ENCODE measurements at places on chromosomes 12 and 14.

GRCh38 chr14:70753518-70753953 is 55.8 kb downstream of the MAP3K9 start:
- DNase-seq, result no peak
- H3K27ac ChIP-seq, result peak overlapping the region; percentile 74
- H3K36me3 ChIP-seq, result no peaks in the 10 kb centered on the region
- no peak overlapping the region for H3K4me3 ChIP-seq

- peak overlapping the region; percentile 42 for H3K27ac ChIP-seq
- H3K36me3 ChIP-seq, result no peaks in the 10 kb centered on the region
- DNase-seq, result no peak
- no peaks in the 10 kb centered on the region for H3K27me3 ChIP-seq
Measured at GRCh38 chr12:52010152-52010622, 3.4 kb downstream of the TAMALIN start.

DNA sequence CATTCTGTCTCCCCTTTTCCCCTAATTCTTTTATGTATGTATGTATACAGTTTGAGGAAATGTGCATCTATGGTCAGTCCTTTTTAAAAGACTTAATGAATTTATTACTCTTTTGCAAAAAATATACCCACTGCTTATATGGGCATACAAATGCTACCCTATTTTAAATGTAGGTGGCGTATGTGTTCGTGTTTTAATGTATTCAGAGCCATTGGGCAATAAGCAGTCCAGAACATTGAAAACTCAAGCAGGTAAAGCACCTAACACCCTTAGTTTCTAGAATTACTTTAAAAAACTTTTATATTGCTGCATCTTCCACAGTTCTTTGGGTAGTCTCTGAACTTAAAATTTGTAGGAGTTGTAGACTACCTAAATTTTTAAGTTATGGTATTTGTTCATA is 42.6 kb upstream of the A2ML1 start:
- no peak overlapping the region for H3K4me3 ChIP-seq
- no peaks in the 10 kb centered on the region for H3K36me3 ChIP-seq
- no peak overlapping the region for H3K27ac ChIP-seq
- DNase-seq, result no peak

GRCh38 chr14:97010491-97011160 is 213.4 kb downstream of the VRK1 start:
- DNase-seq, result no peak
- no peaks in the 10 kb centered on the region for H3K4me1 ChIP-seq
- no peaks in the 10 kb centered on the region for H3K36me3 ChIP-seq
- peaks cover 4% of the 10 kb centered on the region for H3K27me3 ChIP-seq

DNA sequence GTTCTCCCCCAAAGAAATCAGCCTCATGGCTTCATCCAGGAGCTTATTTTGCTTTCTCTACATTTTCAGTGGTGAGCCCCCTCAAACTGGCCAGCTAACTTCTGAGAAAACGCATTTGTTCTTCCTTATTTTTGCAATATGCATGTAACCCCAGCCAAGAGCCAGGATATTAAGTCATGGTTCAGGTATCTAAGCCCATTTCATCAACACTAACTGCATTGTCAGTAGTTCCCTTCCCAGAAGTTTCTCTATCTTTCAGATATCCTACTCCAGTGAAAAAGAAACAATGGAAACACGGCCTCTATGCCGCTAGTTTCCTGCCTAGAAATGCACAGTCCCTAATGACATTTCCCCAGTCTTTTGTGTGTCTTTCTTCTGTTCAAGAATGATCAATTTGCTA is 102.8 kb upstream of the RASSF8 start:
- no peak overlapping the region for H3K4me3 ChIP-seq
- peaks cover 8% of the 10 kb centered on the region for H3K4me1 ChIP-seq
- H3K36me3 ChIP-seq, result no peaks in the 10 kb centered on the region
- DNase-seq, result no peak
- H3K27ac ChIP-seq, result no peak overlapping the region

GRCh38 chr12:6768437-6768914 is 2.3 kb downstream of the PTMS start:
- DNase-seq, result no peak
- H3K4me1 ChIP-seq, result peaks cover 52% of the 10 kb centered on the region
- H3K4me3 ChIP-seq, result peak overlapping the region; percentile 97
- peak overlapping the region; percentile 88 for H3K27ac ChIP-seq
- no peaks in the 10 kb centered on the region for H3K27me3 ChIP-seq

- no peak overlapping the region for H3K4me3 ChIP-seq
- H3K27me3 ChIP-seq, result no peaks in the 10 kb centered on the region
- H3K27ac ChIP-seq, result no peak overlapping the region
Measured at GRCh38 chr12:1044696-1045095, 53.7 kb downstream of the ERC1 start.

DNA sequence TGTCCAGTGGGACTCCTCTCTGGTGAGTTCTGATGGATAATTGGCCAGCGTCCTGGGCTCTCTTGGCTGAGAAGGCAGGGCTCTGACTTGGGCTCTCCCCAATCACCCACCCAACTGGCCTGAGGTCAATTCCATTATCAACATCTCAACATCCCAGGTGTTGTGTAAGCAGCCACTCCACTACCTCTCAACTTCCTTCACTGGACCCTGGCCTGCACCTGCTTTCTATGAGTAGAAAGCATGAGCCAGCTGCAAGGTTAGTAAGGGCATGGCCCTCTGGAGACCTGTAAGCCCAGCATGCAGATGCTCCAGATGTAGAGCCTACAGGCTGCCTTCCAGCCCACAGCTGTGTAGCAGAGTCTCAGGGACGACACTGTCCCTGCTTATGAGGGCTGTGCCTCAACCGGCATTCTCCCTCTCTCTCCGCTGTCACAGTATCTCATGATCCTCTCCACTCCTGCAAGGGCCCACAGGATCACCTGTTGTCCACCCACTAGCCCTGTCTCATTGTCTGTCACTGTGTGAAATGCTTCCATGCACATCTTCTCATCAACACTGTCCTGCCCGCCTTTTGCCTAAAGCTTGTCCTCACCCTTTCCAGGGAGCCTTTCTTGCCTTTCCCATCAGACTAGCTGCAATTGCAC is 5.4 kb upstream of the KRT81 start:
- no peaks in the 10 kb centered on the region for H3K36me3 ChIP-seq
- DNase-seq, result no peak
- no peaks in the 10 kb centered on the region for H3K4me1 ChIP-seq
- H3K27ac ChIP-seq, result no peak overlapping the region
- H3K27me3 ChIP-seq, result peaks cover 3% of the 10 kb centered on the region

GRCh38 chr12:131011165-131012079 is 57.7 kb downstream of the ADGRD1 start:
- H3K27me3 ChIP-seq, result no peaks in the 10 kb centered on the region
- no peaks in the 10 kb centered on the region for H3K36me3 ChIP-seq
- H3K4me1 ChIP-seq, result peaks cover 30% of the 10 kb centered on the region

DNA sequence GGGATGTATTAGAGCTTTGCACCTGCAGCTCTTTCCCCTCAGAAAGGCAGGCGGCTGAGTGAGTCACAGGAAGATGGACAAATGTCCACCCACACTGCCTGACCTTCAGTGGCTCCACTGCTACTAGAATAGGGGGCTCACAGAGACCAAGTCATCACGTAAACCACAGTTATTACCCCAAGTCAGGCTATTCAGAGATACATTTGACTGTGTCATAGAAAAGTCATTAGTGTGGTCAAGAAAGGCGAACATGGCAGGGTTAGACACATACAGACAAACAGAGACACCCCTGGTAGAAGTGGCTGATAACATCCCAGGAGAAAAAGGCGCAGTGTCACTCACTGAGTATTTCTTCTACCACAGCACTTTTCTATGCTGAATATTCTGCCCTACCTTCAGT is 36.0 kb downstream of the GCH1 start:
- H3K4me1 ChIP-seq, result peaks cover 13% of the 10 kb centered on the region
- no peak overlapping the region for H3K4me3 ChIP-seq
- H3K36me3 ChIP-seq, result no peaks in the 10 kb centered on the region
- H3K27ac ChIP-seq, result no peak overlapping the region
- no peaks in the 10 kb centered on the region for H3K27me3 ChIP-seq

DNA sequence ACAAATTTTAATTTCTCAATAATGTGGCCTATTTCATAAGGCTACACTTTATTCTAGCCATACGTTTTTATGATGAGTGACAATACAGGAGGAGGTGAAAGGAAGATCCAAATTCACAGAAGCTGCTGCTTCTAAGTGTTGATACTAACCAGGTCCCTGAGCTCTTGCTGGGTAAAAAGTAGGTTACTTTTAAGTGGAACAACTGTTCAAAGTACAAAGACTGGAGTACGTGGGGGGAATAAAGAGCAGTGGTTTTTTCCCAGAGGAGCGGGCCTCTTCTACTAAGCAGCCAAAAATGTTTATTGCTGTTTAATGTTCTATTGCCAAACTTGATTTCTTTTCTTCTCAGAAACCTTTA is 301.8 kb downstream of the AEBP2 start:
- H3K36me3 ChIP-seq, result no peaks in the 10 kb centered on the region
- no peaks in the 10 kb centered on the region for H3K27me3 ChIP-seq
- no peak overlapping the region for H3K27ac ChIP-seq
- DNase-seq, result no peak
- no peaks in the 10 kb centered on the region for H3K4me1 ChIP-seq
- H3K4me3 ChIP-seq, result no peak overlapping the region

DNA sequence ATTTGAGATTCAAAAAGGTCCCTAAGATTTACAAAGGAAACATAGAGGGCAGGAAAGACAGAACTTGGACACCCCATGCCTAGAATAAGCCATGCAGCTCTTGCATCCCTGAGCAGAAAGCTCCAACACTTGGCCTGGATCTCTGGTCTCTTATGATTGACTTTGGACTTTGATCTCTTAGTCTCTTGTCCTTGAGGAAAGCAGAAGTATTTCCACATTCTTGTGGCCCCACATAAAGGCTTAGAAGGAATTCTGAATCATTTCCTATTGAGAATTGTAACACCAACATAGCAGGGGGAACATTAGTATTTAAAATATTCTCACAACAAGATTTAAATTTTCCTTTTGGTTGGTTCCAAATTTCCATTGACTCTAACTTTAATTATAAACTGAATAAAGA is 283.7 kb upstream of the PRKD1 start:
- no peaks in the 10 kb centered on the region for H3K4me1 ChIP-seq
- no peaks in the 10 kb centered on the region for H3K27me3 ChIP-seq
- no peak overlapping the region for H3K27ac ChIP-seq
- no peak overlapping the region for H3K4me3 ChIP-seq
- DNase-seq, result no peak

GRCh38 chr14:31879661-31880348 is 197.3 kb upstream of the ARHGAP5 start:
- no peak overlapping the region for H3K27ac ChIP-seq
- no peaks in the 10 kb centered on the region for H3K27me3 ChIP-seq
- no peaks in the 10 kb centered on the region for H3K4me1 ChIP-seq
- no peak for DNase-seq
- no peaks in the 10 kb centered on the region for H3K36me3 ChIP-seq
- no peak overlapping the region for H3K4me3 ChIP-seq

GRCh38 chr14:29278301-29279263 is 512.0 kb downstream of the FOXG1 start:
- H3K27me3 ChIP-seq, result no peaks in the 10 kb centered on the region
- H3K36me3 ChIP-seq, result no peaks in the 10 kb centered on the region
- no peak overlapping the region for H3K27ac ChIP-seq
- H3K4me1 ChIP-seq, result no peaks in the 10 kb centered on the region
- H3K4me3 ChIP-seq, result no peak overlapping the region
- DNase-seq, result no peak

DNA sequence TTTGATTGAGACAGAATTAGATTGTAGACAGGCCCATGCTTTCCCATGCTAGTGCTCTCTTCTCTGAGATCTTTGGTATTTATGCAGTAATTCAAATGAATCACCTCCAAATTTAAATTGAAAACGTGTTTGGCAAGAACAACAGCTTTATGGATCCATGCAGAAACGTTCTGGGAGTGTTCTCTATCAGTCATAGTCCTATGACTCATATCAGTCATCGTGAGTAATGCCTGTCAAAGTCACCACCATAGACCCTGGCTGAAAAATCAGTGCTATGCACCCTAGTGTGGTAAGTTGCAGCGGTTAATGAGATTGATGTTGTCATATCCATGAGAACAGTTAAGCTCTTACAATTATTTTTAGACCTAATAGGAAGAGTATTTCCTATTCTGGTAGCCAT is 90.1 kb upstream of the FOXG1 start:
- DNase-seq, result no peak
- H3K4me3 ChIP-seq, result no peak overlapping the region
- H3K27ac ChIP-seq, result no peak overlapping the region
- H3K36me3 ChIP-seq, result no peaks in the 10 kb centered on the region

GRCh38 chr12:121297435-121297991 is 1.0 kb upstream of the CAMKK2 start:
- H3K4me3 ChIP-seq, result peak overlapping the region; percentile 99
- no peaks in the 10 kb centered on the region for H3K27me3 ChIP-seq
- H3K4me1 ChIP-seq, result peaks cover 26% of the 10 kb centered on the region
- no peak for DNase-seq
- H3K36me3 ChIP-seq, result no peaks in the 10 kb centered on the region
- peak overlapping the region; percentile 36 for H3K27ac ChIP-seq

GRCh38 chr14:58444627-58445026 is 17.1 kb downstream of the KIAA0586 start:
- H3K36me3 ChIP-seq, result peaks cover 33% of the 10 kb centered on the region
- H3K27me3 ChIP-seq, result no peaks in the 10 kb centered on the region
- no peak for DNase-seq
- no peaks in the 10 kb centered on the region for H3K4me1 ChIP-seq

DNA sequence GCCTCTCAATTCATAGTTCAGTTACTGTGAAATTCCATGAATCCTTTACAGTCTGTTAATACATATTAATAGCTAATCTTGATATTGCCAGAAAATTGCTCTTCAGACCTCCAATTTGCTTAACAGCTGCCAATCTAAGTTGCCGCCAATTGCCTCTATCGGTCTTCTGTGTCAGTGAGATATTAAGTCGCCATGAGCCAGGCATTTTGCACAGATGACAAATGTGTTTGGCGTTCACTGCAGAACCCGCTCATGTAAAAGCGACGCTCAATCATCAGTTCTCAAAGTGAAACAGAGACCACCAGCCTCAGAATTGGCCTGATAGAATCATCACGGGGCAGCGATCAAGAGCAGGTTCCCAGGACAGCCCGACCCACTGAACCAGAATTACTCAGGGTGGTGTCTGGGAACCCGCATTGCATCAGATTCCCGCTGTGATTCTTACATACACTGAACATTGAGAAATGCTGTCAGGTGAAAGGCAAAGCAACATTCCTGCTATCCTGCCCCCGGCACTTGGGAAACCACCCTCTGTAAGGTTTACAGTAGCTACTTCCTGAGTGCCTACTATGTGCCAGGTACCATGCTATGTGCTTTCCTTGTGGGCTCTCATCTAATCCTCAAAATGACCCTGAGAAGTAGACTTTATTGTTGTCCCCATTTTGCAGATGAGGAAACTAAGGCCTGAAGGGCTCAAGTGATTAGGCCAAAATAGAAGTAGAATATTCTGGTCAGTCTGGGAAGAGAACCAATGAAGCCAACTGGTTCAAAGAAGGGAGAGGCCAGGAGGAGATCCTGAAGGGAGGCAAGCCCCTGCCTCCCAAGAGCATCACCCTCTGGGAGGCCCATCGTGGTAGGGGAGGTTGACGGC is 216.4 kb downstream of the SLC41A2 start:
- no peak overlapping the region for H3K27ac ChIP-seq
- no peaks in the 10 kb centered on the region for H3K4me1 ChIP-seq
- no peak overlapping the region for H3K4me3 ChIP-seq
- no peaks in the 10 kb centered on the region for H3K27me3 ChIP-seq
- H3K36me3 ChIP-seq, result no peaks in the 10 kb centered on the region
